ENCODE measurements at places on chromosomes 3 and 15.
A peak's percentile ranks its signal among the peaks of the same experiment; 100 is the strongest.

- no peak for DNase-seq
These were observed 100.5 kb downstream of the AKAP13 start for GRCh38 chr15:85480923-85481322.

- DNase-seq, result peak; percentile 93
These were observed 325.7 kb downstream of the MAGI1 start for GRCh38 chr3:65713016-65713415.

GRCh38 chr3:107797586-107797985 lies 274.8 kb downstream of the BBX start:
- DNase-seq, result peak; percentile 10

DNA sequence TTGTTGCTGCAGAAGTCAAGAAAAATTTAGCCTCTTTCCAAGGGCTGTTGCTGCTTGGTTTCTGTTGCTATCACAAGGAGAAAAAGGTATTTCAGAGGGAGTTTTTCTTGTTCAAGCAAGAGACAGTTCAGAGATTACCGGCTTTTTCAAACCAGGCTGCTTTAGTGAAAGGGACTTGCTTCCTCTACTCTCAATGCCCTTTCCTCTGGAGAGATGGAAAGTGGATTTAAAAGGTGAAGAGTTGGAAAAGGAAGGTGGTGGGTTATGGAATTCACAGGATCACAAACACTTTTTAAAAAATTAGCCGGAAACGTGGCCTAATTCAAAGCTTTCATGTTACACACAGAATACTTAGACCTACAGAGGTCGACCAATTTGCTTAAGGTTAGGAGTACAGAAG lies 1.1 kb downstream of the PARP6 start:
- DNase-seq, result no peak

DNA sequence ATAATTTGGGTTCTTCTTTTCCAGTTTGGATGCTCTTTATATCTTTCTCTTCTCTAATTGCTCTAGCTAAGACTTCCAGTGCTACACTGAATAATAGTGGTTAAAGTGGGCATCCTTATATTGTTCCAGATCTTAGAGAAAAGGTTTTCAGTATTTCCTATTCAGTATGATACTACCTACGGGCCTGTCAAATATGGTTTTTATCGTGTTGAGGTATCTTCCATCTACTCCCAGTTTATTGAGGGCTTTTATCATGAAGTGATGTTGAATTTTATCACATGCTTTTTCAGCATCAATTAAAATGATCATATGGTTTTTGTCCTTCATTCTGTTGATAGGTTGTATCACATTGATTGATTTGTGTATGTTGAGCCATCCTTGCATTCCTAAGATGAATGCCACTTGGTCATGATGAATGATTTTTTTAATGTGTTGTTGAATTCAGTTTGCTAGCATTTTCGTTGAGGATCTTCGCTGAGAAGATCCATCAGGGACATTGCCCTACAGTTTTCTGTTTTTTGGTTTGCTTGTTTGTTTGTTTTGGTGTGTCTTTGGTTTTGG lies 3.0 kb upstream of the LRRC34 start:
- no peak for DNase-seq

- DNase-seq, result no peak
These were observed 3.3 kb upstream of the TIPIN start for GRCh38 chr15:66359740-66360139.

- peak; percentile 19 for DNase-seq
These were observed 69.6 kb downstream of the EEFSEC start for GRCh38 chr3:128222796-128223385.

DNA sequence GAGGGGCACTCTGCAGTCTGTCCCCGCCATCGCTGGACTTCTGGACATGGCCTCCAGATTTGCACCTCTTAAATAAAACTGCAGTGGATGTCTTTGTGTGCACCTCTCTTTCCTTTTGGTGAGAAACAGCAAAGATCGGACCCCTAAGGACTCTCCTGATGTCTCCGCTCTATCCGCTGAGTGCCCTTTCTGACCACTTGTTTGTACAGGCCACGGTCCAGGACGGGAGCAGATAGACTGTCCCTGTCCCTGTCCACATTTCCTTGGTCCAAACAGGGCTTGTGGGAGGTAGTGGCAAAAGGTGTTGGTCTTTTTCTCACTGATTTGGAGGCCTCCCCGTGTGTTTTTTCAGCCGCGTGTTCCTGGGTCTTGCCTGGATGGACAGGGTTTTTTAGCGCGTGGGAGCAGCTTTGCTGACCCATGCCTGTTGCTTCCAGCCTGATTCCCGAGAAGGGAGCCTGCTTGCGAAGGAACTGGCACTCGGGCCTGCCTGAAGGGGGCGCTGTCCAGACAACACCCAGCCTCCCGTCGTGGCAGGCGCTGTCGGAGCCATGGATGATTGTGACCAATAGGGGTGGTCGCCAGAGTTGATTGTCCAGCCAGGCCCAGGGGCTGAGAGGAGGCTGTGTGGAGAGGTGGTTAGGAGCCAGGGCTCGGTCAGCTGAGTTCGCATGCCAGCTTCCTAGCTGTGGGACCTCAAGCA lies 13.2 kb upstream of the STAB1 start:
- no peak for DNase-seq

- DNase-seq, result no peak
These were observed 19.0 kb downstream of the SEMA6D start for GRCh38 chr15:47736143-47736786.

DNA sequence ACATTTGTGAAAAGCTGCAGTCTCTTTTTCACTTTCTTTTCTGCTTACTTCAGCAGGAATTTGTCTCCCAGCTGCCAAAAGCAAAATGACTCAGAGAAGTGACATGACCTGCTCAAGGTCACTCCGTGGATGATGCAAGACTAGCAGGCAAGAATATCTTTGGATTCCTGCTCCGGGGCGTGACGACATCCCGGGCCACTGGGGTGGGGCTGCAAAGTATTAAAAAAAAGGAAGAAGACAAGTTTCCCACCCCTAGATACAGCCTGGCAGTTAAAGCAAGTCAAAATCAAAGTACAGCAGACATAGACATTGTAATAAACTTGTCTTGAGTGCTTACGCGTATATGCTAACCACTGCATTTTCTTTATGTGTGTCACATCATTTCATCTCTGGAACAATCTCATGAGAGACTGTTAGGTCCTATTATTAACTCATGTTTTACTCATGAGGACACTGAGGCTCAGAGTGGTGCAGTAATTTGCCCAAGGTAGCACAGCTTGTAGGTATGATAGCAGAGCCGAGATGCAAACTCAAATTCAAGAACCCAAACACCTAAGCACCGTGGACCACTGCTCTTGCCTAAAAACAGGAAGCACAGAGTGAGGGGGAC lies 485.2 kb upstream of the PROK2 start:
- peak; percentile 97 for DNase-seq

- no peak for DNase-seq
These were observed 99.9 kb downstream of the THRB start for GRCh38 chr3:24394754-24395153.

DNA sequence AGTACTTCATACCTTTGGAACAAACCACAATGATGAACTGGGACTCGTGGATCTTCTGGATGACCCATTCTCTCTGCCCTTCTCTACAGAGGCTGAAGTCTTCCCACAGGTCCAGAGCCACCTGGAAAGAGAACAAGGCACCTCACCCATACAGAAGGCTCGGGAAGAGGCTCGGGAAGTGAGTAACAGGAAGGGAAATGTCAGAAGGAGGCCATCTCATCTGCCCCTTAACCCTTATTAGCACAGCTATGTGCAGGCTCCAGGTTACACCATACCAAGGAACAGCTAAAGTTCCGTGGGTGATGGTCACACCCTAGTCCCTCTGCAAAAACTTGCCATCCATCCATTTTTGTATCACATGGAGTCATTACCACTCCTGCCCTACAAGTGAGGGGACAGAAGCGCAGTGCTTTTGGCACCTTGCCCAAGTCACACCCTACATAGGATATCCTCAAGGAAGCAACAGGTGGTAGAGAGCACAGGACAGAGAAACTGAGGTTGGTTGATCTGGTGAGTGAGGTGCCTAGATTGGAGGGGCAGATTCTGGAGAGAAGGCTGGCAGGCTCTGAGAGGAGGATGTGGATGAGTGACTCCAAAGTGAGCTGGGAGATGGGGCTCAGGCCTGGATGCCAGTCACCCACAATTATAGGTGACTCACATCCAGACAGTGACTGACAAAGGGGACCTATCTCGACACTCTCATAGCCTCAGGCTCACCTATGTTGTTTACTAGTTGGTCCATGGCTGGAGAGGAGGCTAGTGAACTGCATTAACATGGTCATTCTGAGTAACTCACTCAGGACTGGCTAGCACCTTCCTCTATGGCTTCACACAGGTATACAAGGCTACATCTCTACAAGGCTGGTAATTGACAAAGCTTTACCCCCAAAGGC lies 38.2 kb downstream of the SPATA12 start:
- no peak for DNase-seq

GRCh38 chr3:108662142-108662738 lies 72.7 kb downstream of the DZIP3 start:
- peak; percentile 72 for DNase-seq

GRCh38 chr15:59371458-59372351 lies 966 bp downstream of the MYO1E start:
- DNase-seq, result peak; percentile 50

GRCh38 chr3:4750306-4750968 lies 228.8 kb upstream of the BHLHE40 start:
- peak; percentile 60 for DNase-seq

DNA sequence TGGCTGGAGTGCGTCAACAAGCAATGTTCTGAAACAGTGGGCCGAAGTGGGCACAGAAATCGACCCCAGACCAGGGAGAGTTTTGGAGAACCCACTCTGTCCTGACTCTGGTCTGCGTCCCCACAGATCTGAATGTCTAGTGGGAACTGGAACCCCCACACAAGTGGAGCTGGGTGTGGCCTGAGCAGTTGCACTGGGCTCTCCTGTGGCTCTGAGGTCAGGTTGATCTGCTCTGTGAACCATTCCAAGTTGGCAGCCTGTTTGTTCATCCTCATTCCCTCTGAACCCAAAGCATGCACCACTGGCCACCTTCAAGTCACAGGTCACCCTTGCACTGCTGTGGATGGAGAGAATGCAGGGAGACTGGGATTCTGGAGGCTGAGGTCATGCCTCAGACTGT lies 60.5 kb downstream of the STARD5 start:
- DNase-seq, result no peak

- DNase-seq, result no peak
These were observed 7.6 kb downstream of the LPCAT4 start for GRCh38 chr15:34359416-34359815.

- DNase-seq, result no peak
These were observed 75.9 kb downstream of the AGBL1 start for GRCh38 chr15:86155551-86155950.

GRCh38 chr3:13716540-13717221 lies 163.2 kb downstream of the WNT7A start:
- no peak for DNase-seq

DNA sequence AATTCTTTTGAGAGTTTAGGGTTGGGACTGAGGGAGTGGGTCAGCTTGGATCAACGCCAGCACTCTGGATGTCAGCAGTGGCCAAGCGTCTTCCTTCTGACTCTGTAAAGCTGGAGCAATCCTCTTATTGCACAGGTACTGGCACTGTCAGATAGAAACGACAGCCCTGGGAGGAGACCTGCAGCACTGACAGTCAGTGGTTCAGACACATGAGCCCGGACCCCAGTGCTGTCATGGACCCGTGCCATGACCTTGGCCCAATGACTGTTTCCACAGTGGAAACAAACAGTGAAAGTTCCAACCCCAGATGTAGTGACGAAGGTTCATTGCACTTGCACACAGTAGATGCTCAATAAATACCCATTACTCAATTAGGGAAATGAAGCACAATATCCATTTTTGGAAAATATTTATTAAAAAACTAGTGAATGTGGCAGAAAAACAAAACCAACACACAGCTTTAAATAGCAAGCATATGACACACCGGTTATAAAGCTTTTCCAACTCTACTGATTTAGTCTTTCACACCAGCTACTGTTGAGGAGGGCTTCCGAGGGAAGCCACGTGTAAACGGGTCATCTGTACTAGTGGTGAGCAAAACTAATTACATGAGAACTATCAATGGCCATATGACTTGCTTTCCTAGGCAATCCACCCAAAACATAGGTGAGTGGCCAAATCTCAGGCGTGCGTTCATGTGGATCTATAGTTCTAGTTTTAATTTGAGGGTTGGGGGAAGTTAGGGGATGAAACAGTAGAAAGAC lies 22.1 kb downstream of the SIAH2 start:
- no peak for DNase-seq

GRCh38 chr3:30681649-30682211 lies 75.3 kb downstream of the TGFBR2 start:
- DNase-seq, result peak; percentile 62

DNA sequence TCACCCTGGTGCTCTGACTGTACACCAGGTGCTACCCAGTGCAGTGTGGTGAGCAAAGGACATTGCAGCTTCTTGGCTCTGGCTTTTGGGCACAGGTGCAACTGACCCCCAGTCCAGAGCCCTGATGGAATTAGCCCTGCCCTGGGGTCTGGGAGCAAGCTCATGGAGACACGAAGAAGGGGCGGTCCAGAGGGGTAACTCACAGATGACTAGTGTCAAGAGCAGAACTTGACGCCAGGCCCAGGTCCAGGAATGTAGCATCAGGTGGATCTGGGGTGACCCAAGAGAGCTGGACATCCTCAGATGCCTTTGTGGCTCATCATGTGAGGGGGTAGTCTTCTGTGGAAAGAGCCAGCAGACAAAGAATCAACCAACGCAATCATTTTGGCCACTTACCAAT lies 88.9 kb downstream of the ASB7 start:
- DNase-seq, result no peak

DNA sequence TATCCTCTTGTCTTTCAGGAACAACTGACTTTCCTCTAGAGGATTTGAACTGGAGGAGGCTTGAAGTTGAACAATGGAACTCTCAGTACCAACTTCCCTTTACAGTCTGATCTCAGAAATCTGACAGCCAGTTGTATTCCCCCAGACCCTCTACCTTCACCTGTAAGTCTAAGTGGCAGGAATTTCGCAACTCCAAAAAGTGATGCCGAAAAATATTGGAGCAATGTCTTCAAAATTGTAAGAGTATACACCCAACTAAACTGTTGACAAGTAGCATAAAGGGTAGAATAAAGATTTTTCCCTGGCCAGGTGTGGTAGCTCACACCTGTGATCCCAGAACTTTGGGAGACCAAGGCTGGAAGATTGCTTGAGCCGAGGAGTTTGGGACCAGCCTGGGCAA lies 69.1 kb upstream of the CFAP20DC start:
- DNase-seq, result no peak

DNA sequence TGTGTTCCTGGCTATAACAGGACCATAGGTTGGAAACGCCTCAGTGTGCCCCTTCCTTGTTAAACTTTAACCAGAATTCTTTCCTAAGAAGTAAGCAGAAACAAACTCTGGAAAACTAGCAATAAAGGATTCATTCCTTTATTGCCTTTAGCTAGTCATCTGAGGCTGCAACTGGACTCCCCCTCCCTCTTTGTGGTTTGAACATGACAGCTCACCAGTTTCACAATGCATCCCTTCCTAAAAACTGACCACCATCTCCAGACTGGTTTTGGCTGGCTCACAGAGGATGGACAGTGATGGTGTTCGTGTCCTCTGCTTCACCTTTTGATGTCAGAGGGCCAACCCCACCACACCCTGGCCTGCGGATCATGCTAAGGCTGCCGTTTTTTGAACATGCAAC lies 27.9 kb upstream of the TGFBR2 start:
- DNase-seq, result peak; percentile 95
